ENCODE measurements at places on chromosomes 7 and 10. TPM values are rescaled to one million over a fixed set of nuclear protein-coding genes. Genes with fewer than 3 reads are reported as not detected.

TRPV5 gene
- total RNA-seq: not detected

KNDC1 gene
- total RNA-seq: 0.13 TPM

SLC25A13 gene
- 32.0 TPM for total RNA-seq

GALNT17 gene
- not detected for total RNA-seq

HOXA5 gene
- total RNA-seq: 13.8 TPM

GPR37 gene
- total RNA-seq: not detected

GRB10 gene
- total RNA-seq: 113 TPM

CPXM2 gene
- total RNA-seq: 7.0 TPM

STEAP4 gene
- total RNA-seq: not detected

DGKB gene
- not detected for total RNA-seq

MMS19 gene
- 102 TPM for total RNA-seq

TMEM130 gene
- total RNA-seq: not detected

TEX36 gene
- not detected for total RNA-seq

CRYGN gene
- not detected for total RNA-seq

MYPN gene
- total RNA-seq: 0.79 TPM

MBL2 gene
- not detected for total RNA-seq

ASCC1 gene
- 27.7 TPM for total RNA-seq

C7orf33 gene
- total RNA-seq: not detected

ANKRD2 gene
- 0.67 TPM for total RNA-seq

CACNB2 gene
- not detected for total RNA-seq

ANKRD30A gene
- not detected for total RNA-seq

TMEM196 gene
- total RNA-seq: not detected

OPALIN gene
- total RNA-seq: not detected

ADIRF gene
- 71.8 TPM for total RNA-seq

CTTNBP2 gene
- total RNA-seq: 0.27 TPM

LOXL4 gene
- total RNA-seq: 9.1 TPM

CSGALNACT2 gene
- total RNA-seq: 14.9 TPM

SRI gene
- 148 TPM for total RNA-seq

ATP5F1C gene
- 300 TPM for total RNA-seq

NEUROG3 gene
- not detected for total RNA-seq

RFC2 gene
- 41.6 TPM for total RNA-seq

KCND2 gene
- 0.05 TPM for total RNA-seq

C10orf53 gene
- not detected for total RNA-seq

BLNK gene
- not detected for total RNA-seq

PRR15 gene
- 0.30 TPM for total RNA-seq

UPK3B gene
- 1.1 TPM for total RNA-seq

C10orf95 gene
- total RNA-seq: not detected

HSPA12A gene
- 0.05 TPM for total RNA-seq

INHBA gene
- 2.8 TPM for total RNA-seq

ZPBP gene
- total RNA-seq: not detected
